ENCODE measurements at places on chromosomes 7 and 10.

GRCh38 chr7:46610746-46611145 lies 689.7 kb upstream of the IGFBP3 start:
- DNase-seq, result no peak

GRCh38 chr7:123594813-123595241 lies 6.8 kb upstream of the ASB15 start:
- DNase-seq, result no peak

DNA sequence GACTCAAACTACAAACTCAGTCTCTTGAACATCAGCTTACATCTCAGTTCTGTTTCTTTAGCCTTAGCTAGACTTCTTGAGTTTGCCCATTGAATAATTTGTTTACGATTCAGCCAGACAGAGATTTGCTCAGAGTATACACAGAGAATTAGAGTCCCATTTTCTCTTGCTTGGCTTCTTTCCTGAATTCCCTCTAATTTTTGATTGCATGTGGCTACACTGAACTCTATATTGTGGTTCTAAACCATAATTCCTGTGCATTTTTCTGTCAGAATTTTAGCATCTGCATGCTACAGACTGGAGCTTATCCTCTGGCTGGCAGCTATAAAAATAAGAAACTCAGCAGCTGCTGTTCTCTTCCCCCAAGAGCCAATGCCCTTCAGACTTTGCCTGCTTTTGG lies 354.9 kb downstream of the MDFIC start:
- DNase-seq, result no peak

DNA sequence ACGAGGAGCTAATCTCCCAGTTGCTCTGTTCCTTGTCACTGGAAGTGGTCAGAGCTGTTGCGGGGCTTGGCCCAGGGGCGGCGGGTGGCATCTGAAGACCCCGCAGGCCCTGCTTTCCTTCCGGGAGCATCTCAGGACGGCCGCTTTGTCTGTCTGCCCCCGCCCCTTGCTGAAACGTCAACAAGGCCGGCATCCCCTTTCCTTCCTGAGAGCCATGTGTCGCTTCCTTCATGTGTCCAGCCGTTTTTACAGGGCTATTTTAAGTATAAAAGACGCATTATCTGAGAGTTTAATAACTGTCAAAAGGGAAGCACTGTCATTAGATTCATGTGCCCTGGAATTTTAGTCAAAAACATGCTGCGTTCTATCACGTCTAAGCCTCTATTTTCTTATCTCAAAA lies 110.4 kb downstream of the CUX1 start:
- no peak for DNase-seq

- DNase-seq, result no peak
These were observed 44.0 kb downstream of the CAPZA2 start for GRCh38 chr7:116906391-116906790.

- DNase-seq, result no peak
These were observed 114.4 kb upstream of the PPIF start for GRCh38 chr10:79232864-79233263.

DNA sequence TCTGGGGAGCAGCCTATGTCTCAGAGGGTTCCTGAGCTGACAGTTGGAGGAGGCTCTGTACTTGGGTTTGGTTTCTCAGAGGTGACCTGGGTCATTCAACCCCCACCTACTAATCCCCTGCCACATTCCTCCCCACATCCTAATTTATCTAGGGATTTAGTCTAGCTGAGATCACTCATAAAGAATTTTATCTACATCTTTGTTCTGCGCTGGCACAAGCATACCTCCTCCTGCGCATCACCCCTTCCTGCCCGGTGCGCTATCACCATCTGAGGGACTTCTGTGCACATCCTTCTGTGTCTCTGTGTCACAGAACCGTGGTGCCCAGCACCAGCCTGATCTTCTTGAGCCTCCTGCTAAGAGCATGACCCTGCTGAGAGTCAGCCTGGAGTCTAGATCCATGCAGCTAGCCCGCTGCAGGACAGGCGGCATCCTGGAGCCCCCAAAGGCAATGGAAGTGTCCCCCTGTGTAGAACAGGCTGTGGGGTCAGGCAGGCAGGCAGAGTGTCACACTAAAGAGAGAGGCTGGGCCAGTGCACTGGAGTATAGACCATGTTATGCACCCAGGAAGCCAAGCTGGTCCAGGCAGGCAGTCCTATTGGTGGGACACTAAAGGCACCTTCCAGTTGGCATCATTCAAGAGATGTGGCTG lies 63.6 kb downstream of the ARHGAP22 start:
- no peak for DNase-seq

DNA sequence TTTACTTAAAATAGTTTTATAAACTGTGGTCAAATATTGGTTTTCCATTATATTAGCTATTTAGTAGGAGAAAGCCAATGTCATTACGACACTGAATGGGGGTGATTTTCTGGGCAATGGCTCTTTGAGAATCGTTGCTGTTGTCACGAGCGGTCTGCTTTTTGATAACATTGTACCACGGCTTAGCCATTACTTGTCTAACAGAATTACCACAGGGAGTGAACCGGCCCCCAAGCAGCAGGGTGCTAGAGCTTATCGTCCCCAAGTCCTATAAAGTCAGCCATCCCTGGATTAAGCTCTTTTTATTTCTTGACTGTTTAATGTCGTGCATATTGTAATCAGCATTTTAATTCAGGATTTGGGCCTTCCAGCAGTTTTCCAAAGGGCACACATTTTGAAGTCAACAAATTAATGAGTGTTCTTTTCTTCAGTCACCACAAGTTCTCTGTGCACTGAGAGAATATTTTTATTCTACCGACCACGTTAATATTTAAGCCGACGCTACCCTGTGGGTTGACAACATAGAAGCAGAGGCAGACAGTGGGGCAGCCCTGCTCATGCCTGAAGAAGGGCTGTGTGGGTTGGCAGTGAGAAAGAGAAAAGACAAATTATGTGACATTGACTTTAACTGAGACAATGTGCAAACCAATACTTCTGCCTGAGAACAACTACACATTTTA lies 125.8 kb downstream of the ICA1 start:
- no peak for DNase-seq
